HL-60 (cell line): ENCODE measurements at places on chromosomes 6 and 20.

- no peak for DNase-seq
Measured at GRCh38 chr20:2114990-2115681, 13.5 kb downstream of the STK35 start.

DNA sequence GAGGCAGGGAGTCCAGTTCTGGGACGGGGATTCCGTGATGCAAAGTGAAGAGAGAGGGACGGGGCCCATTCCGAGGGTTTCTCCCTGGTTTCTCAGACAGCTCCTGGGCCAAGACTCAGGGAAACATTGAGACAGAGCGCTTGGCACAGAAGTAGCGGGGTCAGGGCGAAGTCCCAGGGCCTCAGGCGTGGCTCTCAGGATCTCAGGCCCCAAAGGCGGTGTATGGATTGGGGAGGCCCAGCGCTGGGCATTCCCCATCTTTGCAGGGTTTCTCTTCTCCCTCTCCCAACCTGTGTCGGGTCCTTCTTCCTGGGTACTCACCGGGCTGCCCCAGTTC is 35.9 kb upstream of the HLA-G start:
- DNase-seq = no peak

DNA sequence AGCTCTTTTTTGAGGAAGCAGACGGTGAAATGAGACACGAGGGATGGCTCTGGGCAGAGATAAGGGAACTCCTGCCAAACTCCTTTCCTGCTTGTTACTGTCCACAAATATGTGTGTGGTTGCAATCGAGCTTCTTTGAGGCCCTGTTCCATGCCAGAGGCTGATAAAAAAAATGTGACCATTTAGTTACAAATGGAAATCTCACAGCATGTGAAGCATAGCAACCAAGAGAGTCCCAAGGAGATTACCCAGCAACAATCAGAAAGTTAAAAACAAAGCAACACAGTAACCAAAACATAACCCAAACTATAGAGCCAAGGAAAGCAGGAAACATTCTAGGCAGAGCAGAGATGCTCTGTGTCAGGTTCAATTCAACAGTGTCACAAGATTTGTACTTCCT is 35.4 kb upstream of the HMGN3 start:
- peak; percentile 26 for DNase-seq

DNA sequence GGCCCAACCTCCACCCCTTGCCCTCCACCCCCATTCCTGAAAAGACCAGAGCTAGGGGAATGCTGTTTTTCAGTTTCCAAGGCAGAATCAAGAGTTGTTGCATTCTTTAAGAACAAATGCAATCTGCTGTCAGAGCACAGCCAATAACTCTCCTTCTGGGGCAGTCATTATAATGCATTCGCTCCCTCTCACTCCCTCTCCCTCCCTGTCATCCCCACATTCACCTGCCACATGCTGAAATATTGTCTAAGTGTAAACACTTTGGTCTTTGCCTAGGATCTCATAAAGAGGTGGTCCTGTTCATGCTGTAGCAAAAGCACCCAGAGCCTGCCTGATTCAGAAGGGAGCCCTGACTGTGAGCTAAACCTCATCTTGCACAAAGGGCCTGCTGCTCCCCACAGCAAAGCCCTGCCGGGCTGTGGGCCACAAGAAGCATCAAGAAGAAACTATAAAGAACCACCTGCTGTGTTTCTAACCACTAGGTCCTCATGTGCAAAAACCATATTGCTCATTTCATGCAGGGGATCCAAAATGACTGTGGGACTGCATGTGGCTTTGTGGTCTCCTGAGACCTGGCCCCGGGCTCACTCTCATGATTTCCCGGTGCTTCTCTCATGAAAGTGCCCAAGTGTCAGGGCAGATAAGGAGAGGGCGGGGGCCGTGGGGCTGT is 85.6 kb downstream of the GPR6 start:
- DNase-seq = no peak

GRCh38 chr20:4073852-4074741 is 58.7 kb upstream of the RNF24 start:
- peak; percentile 59 for DNase-seq

DNA sequence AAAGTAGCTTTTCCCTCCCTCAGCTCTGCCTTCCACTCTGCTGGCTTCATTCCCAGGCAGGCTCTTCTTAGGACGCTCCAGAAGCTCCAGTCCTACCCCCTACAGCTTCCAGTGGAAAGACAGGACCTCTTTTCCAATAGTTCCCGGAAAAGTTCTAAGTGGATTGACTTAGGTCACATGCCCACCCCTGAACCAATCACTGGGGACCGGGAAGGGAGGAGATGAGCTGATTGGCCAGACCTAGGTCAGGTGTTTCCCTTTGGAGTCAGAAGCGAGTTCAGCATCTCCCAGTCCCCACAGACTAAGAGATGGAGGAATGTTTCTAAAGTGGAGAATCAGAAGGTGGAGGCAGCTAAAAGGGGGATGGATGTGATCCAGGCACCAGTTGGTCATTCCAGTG is 62.9 kb upstream of the KCNG1 start:
- DNase-seq = no peak

GRCh38 chr20:48733296-48733790 is 94.5 kb downstream of the PREX1 start:
- no peak for DNase-seq

- no peak for DNase-seq
Measured at GRCh38 chr6:156865019-156865629, 87.9 kb downstream of the ARID1B start.

- DNase-seq = no peak
Measured at GRCh38 chr6:157080986-157081391, 242.3 kb downstream of the TMEM242 start.

DNA sequence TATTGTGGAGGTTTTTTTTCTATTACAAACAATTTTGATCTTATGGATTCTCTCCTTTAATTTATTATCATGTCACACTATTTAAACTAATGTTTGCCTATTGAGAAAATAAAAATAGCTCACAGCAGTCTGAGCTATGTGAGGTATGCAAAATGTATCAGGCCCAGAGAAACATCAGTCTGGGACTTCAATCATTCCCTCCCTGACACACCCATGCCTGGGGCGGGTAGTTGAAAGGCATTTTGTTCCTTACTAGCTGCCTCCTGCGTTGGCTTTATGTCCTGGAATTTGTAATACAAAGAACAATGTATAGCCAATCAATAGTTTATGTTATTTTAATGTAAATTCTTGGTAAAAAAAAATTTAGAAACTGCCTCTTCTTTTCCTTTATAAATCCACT is 403.3 kb downstream of the EPM2A start:
- no peak for DNase-seq

DNA sequence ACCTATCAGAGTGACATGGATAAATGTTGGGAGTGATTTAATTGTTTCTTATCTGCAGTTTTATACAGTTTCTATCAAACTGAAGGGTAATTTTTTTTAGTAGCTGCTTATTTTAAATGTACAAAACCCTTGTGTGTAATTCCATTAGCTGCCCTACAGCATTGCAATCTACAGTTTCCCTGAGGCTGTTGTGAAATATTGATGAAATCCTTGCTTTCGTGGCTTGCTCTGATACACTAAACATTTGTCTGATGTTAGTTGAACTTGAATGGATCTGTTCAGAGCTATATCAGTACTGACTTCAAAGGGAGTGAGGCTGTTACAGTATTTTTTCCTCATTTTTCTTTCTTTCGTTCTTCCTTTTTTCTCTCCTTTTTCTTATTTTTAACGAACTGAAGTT is 255.4 kb downstream of the TSHZ2 start:
- no peak for DNase-seq

DNA sequence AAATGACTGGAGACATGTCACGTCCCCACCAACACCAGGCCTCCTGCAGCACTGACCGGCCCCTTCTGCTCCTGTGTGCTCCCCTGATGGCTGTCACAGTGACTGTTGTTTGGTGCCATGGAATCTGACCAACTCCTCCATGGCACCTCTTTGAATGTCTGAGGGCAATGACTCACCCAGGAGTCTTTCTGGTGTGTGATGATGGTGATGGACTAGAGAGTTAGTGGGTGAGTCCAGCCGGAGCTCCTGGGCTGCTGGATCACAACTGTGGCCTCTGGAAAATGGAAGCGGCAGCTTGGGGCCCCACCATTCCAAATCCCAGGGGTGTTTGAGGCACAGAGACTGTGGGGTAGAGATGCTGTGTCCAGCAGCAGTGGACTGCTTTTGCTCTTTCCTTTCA is 133.3 kb downstream of the TFAP2C start:
- DNase-seq = no peak

DNA sequence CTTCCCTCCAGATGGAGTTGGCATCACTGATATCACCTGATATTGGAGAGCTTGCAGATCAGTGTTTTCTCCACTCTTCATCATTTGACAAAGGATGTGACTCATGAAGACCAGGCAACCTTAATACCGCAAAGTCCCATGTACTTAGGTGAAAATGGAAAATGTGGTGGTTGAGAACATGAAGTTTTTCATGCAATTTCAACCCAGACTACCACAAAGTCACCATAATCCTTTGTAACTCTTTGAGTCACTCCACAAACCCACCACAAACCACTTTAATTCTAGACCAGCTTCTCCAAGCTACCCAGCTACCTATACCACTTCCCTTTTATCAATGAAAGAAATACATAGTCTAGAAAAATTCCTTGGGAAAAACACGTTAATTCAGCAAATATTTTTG is 7.1 kb downstream of the NHLRC1 start:
- peak; percentile 34 for DNase-seq

GRCh38 chr20:57509665-57510237 is 15.2 kb downstream of the CTCFL start:
- no peak for DNase-seq

DNA sequence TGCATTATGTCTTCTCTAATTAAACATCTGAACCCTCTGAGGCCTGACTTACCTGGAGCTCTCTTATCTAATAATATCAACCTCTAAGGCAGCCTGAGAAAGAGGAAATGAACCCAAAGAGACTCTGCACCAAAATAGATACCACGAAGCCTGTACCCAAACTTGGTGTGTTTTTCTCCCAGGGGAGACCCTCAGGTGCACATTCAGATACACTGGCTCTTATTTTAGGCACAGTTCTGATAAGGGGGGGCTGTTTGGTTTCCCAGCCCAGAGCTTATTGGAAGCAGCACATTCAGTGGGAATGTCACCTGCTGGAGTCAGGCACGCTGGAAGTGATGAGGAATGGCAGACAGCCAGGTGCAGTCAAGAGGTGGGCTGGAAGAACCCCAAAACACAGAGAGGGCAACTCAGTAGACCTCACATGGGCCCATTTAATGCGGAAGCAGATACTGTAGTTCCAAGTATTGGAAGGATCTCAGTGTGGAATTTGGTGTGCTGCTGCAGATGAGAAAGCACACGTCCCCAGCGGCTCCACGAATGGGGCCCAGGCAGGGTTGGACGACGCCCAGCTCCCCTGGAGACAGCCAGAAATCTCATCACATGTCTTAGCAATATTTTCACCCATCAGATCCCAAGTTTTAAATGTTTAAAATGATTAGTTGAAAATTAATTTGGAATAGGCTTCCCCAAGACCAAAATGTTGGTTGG is 9.7 kb upstream of the CCR6 start:
- DNase-seq = no peak

- DNase-seq = no peak
Measured at GRCh38 chr20:19404826-19405225, 192.4 kb downstream of the SLC24A3 start.

DNA sequence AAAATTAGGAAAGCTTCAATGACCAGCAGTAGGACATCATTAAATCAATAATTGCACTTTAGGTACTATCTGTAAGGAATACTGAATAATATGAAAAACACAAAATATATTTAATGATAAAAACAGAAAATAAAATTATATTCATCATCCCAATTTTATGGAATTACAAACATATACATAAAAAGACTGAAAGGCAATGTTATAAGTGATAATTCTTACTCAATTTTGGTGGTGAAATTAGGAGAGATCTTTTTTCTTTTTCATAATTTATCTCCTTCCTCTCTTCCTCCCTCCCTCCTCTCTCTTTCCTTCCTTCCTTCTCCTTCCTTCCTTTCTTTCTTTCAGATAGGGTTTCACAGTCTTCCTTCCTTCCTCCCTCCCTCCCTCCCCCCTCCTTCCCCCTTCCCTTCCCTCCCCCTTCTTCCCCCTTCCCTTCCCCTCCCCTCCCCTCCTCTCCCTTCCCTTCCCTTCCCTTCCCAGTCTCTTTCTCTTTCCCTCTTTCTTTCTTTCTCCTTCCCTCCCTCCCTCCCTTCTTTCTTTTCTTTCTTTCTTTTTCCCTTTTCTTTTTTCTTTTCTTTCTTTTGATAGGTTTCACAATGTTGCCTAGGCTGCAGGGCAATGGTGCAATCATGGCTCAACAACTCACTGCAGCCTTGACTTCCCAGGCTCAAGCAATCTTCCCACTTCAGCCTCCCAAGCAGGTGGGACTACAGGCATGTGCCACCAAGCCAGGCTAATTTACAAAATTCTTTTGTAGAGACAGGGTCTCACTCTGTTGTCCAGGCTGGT is 36.8 kb downstream of the RSPH3 start:
- no peak for DNase-seq

GRCh38 chr6:118770112-118770788 is 118.9 kb upstream of the CEP85L start:
- no peak for DNase-seq

DNA sequence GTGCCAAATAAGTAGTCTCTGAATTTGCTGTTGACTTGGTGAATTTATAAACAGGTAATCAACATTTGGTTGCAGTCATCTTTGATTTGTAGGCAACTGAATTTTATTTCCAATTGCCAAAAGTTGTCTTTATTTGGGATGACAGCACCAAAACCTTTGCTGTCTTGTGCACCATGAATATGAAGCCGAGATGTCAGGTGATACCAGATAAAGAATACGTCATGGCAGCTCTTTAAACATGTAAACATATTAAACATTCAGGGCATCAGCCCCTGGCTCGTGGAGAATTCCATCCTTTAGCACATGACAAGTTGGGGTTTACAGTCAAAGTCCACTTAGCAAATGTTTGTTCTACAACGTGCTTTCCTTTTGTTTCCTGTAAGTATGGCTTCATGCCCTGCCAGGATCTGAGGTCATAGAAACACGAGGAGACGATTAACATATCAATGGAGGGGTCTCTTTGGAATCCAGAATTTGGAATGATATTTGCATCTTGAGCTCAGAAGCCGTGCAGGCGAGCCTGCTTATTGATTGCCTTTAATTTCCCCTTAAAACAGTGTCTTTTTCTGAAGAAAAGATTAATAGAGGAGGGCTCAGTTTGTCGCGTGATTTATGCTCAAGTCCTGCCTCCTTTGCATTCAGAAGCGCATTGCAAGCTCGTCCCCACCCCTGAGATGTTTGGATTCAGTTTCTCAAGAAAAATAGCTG is 170.2 kb upstream of the ZNF217 start:
- no peak for DNase-seq

- no peak for DNase-seq
Measured at GRCh38 chr6:36964349-36964748, 9.8 kb downstream of the PI16 start.
